ENCODE measurements at places on chromosomes 3 and 15.

- no peak for DNase-seq
Observed at GRCh38 chr3:71062952-71063772, 520.4 kb downstream of the FOXP1 start.

- no peak for DNase-seq
Observed at GRCh38 chr15:39454189-39454986, 126.5 kb upstream of the THBS1 start.

DNA sequence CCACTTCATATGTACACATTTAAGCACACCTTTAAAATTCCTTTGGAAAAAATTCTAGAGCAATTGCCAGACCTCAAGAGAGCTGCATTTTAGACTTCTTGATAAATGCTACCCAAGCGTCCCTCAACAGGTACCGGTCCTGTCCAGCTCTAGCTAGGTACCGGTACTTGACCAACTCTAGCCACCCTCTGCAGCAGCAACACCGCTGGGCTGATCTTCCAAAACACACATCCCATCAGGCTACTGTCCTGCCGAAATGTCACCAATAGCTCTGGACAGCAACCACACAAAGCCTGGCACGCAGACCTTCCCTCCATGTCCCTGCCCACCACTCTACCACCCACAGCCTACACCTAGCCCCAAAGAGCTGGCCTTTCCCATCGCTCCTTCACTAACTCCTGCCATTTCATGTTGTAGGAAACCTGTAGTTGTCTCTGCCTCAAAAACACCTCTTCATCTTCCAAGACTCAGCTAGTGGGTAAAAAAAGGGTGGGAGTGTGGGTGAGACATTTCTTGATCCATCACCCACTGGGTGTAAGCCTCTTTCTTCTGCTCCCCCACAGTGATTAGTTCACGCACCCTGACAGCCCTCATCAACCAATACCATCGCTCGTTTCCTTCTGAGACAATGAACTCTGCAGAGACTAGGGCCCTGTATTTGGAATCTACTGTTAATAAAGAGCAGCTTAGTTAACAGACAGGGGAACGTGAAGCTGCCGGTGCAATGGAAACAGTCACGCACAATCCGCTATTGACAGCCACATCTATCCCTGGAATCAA, 6.8 kb downstream of the CHSY1 start:
- DNase-seq = no peak

DNA sequence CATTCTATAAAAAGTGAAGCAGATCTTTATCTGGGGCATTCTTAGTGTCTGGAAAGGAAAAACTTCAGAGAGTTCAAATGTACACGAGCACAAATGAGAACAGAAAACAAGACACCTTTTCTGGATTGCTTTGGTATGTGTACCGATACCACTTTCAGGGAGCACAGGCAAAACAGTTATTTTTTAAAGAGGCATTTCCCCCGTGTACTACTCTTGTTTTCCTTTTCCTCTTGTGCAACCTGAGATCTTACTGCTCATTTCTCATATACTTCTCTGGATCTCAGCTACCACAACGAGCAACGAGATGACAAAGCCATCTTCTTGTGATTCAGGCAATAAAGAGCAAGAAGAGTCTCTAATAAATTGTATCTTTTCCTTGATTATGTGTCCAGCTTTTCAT, 463.6 kb downstream of the SHQ1 start:
- DNase-seq = no peak

GRCh38 chr15:87940768-87941167, 315.8 kb downstream of the NTRK3 start:
- DNase-seq = no peak

DNA sequence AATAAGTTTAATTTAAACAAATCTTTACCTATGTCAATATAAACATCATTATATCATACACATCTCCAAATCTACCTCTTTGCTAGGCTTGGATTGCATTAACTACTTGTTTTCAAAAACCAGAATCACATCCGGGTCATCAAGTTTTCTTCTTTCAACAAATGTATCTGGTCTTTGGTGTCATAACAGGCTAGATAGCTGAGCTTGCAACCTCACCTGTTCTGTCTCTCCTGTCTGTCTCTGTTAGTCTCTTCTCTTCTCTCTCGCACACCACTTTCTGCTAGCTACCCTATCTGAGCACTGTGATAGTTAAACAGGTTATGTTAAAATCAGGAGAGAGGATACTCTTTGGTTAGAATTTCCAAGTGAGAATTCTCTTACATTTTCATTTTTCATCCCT, 6.7 kb downstream of the FOXB1 start:
- no peak for DNase-seq

DNA sequence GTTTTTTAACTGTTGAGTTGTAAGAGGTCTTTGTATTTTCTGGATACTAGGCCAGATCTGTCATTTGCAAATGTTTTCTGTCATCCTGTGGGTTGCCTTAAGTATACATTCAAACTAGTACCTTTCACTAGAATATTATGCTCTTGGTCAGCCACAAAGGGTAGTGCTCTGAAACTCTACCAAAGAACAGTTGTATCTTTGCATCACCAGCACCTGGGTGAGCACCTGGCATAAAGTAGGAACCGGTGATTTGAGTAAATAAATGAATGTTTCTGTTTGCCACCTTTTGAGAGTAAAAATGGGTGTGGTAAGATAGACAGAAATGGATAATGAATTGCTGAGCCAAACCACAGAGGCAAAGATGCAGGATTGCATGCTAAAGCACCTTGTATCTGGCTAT, 98.7 kb downstream of the SLCO3A1 start:
- no peak for DNase-seq

- DNase-seq = no peak
Observed at GRCh38 chr15:99320374-99321215, 69.3 kb downstream of the LRRC28 start.
